ENCODE measurements at places on chromosomes 6 and 20. TPM values are rescaled to one million over a fixed set of nuclear protein-coding genes. Genes with fewer than 3 reads are reported as not detected.

Gene COL9A1
- not detected for total RNA-seq

Gene SLC26A8
- total RNA-seq: 0.26 TPM

Gene OR2H2
- total RNA-seq: not detected

Gene ESR1
- total RNA-seq: 3.9 TPM

Gene AIF1
- total RNA-seq: not detected

Gene OPN5
- total RNA-seq: 1.1 TPM

Gene SLC2A10
- 40.8 TPM for total RNA-seq

Gene HSD17B8
- 8.6 TPM for total RNA-seq

Gene GATA5
- 1.3 TPM for total RNA-seq

Gene OR2H1
- total RNA-seq: not detected

Gene FARS2
- total RNA-seq: 29.9 TPM

Gene WFDC11
- not detected for total RNA-seq

Data from aortic smooth muscle cell (primary cell).